Ascending aorta (tissue), 2 donors: ENCODE measurements at places on chromosomes 11 and 22. TPM values are rescaled to one million over a fixed set of nuclear protein-coding genes. Genes with fewer than 3 reads are reported as not detected.

DSCAML1 gene
- total RNA-seq = not detected

GRCh38 chr11:27215471-27216269, 147.3 kb downstream of the CCDC34 start:
- no peak overlapping the region for H3K4me3 ChIP-seq
- H3K27me3 ChIP-seq = no peaks in the 10 kb centered on the region
- H3K4me1 ChIP-seq = no peaks in the 10 kb centered on the region
- no peak overlapping the region for H3K27ac ChIP-seq

DNA sequence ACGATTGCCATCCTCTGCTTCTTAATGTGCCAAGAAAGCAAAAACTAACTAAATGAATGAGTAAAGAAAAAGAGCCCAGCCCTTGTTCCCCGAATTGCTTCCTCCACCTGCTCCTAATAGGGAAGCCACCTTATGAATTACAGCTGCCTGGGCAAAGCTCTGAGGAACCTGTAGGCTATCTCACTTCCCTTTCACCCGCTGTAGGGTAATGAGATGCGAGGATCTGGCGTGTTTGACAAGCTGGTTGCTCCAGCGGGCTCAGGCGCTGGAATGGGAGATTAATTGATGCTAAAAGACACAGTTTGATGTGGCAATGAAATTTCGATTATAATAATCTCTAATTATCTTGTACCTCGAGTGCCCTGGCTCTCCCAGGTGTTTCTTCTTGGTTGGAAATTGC, 256.4 kb downstream of the NTM start:
- H3K36me3 ChIP-seq = no peaks in the 10 kb centered on the region
- no peaks in the 10 kb centered on the region for H3K4me1 ChIP-seq
- H3K27ac ChIP-seq = no peak overlapping the region
- no peaks in the 10 kb centered on the region for H3K27me3 ChIP-seq
- DNase-seq = no peak

DNA sequence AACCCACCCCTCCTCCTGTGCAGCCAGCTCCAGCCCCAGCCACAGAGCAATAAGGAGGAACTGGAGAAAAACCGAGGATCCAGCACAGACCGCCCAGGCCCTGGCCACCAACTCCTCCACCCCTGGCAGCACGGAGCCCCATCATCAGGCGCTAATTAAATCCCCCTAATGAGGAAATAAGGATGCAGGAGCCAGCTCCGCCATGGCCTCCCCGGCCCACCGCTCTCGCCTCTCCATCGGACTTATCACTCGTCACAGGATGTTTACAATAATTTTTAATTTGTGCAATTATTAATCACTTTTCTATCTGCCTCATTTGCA, 42.6 kb downstream of the BUD13 start:
- no peaks in the 10 kb centered on the region for H3K27me3 ChIP-seq
- peak; percentile 5 for DNase-seq
- no peak overlapping the region for H3K4me3 ChIP-seq
- H3K36me3 ChIP-seq = no peaks in the 10 kb centered on the region
- no peaks in the 10 kb centered on the region for H3K4me1 ChIP-seq

- H3K36me3 ChIP-seq = no peaks in the 10 kb centered on the region
- no peak overlapping the region for H3K4me3 ChIP-seq
- no peaks in the 10 kb centered on the region for H3K27me3 ChIP-seq
These were observed 20.3 kb upstream of the PGM2L1 start for GRCh38 chr11:74418509-74418895.

DNA sequence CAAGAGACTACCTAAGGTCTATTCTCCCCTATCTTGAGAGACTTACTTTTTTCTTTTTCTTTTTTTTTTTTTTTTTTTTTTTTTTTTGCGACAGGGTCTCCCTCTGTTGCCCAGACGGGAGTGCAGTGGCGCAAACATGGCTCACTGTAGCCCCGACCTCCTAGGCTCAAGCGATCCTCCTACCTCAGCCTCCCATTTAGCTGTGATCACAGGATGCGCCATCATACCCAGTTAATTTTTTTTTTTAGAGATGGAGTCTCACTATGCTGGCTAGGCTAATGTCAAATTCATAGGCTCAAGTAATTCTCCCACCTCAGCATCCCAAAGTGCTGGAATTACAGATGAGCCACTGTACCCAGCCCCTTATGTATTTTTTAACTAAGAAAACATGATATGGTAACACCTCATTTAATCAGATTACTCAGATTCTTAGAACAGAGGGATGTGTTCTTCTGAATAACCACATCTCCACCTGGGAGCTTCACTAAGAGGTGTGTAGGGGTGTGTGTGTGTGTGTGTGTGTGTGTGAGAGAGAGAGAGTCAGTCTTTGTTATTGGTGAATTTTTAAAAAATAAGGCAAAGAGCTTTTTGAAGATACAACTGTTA, 102.9 kb downstream of the USP35 start:
- no peaks in the 10 kb centered on the region for H3K27me3 ChIP-seq
- H3K36me3 ChIP-seq = no peaks in the 10 kb centered on the region
- no peak overlapping the region for H3K4me3 ChIP-seq
- no peak overlapping the region for H3K27ac ChIP-seq

- H3K4me3 ChIP-seq = no peak overlapping the region
- H3K27ac ChIP-seq = no peak overlapping the region
These were observed 3.1 kb downstream of the DRD4 start for GRCh38 chr11:640021-640706.

- no peak overlapping the region for H3K27ac ChIP-seq
- no peak for DNase-seq
- H3K36me3 ChIP-seq = no peaks in the 10 kb centered on the region
- no peaks in the 10 kb centered on the region for H3K27me3 ChIP-seq
- no peak overlapping the region for H3K4me3 ChIP-seq
- no peaks in the 10 kb centered on the region for H3K4me1 ChIP-seq
These were observed 452.3 kb downstream of the RAB38 start for GRCh38 chr11:87722756-87723565.

GRCh38 chr11:77959434-77959833, 35.0 kb downstream of the INTS4 start:
- no peaks in the 10 kb centered on the region for H3K27me3 ChIP-seq
- no peaks in the 10 kb centered on the region for H3K4me1 ChIP-seq
- no peak for DNase-seq
- peak overlapping the region; percentile 3 for H3K27ac ChIP-seq
- H3K36me3 ChIP-seq = peaks cover 10% of the 10 kb centered on the region

- H3K4me3 ChIP-seq = no peak overlapping the region
- H3K27me3 ChIP-seq = no peaks in the 10 kb centered on the region
- DNase-seq = no peak
- peaks cover 8% of the 10 kb centered on the region for H3K4me1 ChIP-seq
These were observed 144.6 kb downstream of the CCDC81 start for GRCh38 chr11:86519064-86519911.

GRCh38 chr11:87324817-87325489, 287.2 kb downstream of the TMEM135 start:
- H3K27ac ChIP-seq = no peak overlapping the region
- no peak overlapping the region for H3K4me3 ChIP-seq
- no peaks in the 10 kb centered on the region for H3K27me3 ChIP-seq

- DNase-seq = no peak
- peak overlapping the region; percentile 100 for H3K27ac ChIP-seq
- H3K27me3 ChIP-seq = no peaks in the 10 kb centered on the region
- peaks cover 8% of the 10 kb centered on the region for H3K4me1 ChIP-seq
These were observed 1.4 kb downstream of the PCF11 start for GRCh38 chr11:83158357-83158786.
